Right hindlimb (tissue), 1 donor: ENCODE measurements at places on chromosomes 13 and 19.

DNA sequence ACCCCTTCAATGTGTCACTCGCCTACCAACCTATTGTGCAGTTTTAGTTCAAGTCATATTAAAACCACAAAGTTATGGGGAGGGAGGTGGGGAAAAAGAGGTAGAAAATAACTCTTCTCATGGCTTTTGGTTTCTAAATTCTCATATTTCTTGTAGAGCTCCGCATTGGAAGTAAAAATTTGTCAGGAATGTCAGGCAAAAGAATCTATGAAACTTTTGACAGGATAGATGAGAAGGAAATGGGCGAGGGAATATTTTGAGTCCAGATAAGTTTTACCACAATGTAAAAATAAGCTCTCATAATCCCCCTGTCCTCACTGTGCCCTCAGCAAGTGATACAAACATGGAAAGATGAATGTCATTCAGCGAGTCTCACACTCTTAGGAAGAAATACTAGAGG lies 270.4 kb downstream of the DLEU7 start:
- DNase-seq = no peak

DNA sequence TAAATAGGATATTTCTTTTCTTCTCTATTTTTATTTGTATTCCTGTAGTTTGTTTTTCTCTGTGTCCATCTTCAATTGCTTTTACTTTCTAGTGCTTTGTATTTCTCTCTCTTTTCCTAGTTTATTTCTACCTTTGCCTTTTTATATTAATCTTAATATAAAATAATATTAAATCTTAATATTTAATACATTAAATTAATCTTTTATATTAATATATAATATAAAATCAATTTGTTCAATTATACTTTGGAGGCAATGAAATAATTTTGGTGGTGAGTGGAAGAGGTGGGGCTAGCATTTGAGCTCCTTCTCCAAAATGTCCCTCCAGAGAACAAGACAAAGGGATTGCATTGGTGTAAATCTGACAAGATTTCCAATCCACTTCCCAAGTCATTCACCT lies 6.3 kb upstream of the CPB2 start:
- no peak for DNase-seq

GRCh38 chr13:41495044-41495443 lies 37.7 kb downstream of the RGCC start:
- no peak for DNase-seq

DNA sequence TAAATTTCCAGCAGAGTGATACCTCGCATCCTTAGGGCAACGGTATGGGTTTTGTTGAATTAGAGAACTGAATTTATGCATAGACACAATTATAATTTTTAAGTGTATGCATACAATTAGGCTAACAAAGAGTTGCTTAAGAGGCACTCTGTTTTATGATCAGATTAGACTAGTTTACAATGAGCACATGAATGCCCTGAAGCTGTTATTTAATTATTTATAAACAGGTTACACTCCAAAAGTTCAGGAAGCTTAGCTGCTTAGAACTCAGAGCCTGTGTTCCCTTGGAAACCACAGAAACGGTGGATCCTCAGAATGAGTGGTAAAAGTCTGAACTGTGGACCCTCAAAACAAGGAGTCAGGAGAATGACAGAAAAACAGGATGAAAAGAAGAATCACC lies 72.5 kb upstream of the FBXL3 start:
- no peak for DNase-seq
